ENCODE measurements at places on chromosomes 12 and 14.

DNA sequence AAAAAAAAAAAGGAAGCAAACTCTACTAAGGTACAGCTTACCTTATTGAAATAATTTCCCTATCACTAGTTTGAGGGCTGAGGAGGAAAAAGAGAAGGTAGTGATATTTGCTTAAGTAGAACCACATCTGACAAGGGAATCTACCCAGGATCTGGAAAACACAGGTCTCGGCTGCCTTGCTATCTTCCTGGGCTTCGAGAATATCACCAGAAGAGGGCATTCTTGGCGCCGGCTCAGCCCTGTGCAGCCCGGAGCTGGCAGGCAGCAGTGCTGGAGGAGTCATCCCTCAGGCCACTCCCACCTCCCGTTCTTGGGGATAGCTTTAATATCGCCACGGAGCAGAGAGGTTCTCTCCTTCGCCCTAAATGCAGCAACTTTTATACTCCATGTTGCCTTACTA, 1181.2 kb downstream of the VRK1 start:
- peak; percentile 80 for DNase-seq

DNA sequence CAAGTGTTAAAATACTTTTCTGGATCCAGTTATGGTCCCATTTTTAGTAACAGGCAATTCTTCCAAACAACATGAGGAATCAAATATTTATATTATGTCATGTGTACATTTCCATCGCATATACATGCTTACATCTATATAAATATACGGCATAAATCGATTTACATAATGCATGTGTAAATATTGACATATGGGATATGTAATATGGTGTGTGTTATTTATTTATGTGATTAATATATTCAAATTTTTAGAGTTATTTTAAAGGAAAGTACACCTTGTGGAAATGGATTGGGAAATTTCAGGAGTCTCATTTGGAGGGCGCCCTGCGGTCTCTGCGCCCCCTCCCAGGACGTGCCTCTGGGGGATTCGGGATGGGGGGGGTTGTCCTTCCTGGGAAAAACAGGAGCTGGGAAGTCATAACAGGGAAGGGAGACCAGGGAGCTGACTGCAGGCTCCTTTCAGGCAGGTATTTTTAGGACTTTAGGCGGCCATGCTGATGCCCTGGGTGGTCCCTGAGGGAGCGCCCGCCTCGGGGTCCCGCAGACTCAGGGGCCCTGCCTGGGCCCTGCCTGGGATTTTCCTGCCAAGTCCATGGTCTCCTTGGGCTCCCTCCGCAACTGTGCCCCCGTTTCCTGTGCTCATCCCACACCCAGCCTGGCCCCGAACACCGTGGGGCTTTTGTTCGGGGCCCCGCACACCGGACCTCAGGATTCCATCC, 82.7 kb upstream of the SFSWAP start:
- no peak for DNase-seq

- DNase-seq, result no peak
Observed at GRCh38 chr12:56805355-56805754, 42.2 kb downstream of the HSD17B6 start.

GRCh38 chr12:2355198-2355597, 302.4 kb downstream of the CACNA1C start:
- DNase-seq, result no peak

- peak; percentile 5 for DNase-seq
Observed at GRCh38 chr14:68564826-68565759, 227.8 kb downstream of the ZFP36L1 start.

DNA sequence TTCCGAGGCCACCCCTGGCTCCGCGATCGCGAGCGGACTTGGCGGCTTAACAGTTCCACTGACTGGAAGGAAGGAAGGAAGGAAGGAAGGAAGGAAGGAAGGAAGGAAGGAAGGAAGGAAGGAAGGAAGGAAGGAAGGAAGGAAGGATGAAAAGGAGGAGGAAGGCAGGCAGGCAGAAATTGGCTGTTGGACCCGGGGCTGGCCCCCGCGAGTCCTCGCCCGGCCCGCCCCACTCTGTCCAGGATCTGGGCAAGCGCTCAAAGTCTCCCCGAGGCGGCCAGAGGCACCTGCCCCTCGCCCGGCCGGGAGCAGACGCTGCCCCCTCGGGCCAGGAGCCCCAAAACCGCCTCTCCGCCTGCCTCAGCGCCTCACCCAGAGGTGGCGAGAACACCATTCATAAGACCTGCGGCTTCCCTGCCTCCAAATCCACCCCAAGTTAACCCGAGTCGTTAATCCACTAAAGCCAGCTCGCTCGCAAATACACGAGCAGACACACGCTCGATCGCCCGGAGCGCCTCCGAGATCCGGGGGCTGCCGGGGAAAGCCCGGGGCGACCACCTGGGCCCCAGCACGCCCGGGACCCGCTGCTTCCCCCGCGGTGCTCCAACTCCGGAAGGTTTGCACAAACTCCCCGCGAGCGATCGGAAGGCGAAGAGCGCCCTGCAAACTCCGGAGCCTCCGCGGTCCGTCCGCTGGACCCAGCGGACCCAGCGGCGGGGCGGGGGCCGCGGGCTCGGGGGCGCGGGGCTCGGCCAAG, 844 bp downstream of the DPF3 start:
- peak; percentile 24 for DNase-seq

GRCh38 chr12:121456551-121456950, 56.6 kb downstream of the RNF34 start:
- DNase-seq, result no peak

DNA sequence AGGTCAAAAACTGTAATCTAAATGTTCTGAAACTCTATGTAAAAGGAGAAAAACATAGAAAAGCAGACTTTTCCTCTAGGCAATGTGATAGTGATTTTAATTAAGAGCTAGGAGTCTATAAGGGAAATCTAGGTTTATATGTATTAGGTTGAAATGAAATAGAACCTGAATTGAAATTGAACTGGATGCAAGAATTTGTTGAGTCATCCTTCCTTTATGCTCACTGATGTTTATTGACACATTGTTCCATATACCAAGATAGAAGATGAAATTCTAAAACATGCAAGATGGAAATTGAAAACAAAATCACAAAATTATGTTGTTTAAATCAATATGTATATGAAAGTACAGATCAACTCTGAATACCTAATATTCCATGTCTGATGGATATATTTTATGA, 170.4 kb upstream of the FLRT2 start:
- no peak for DNase-seq

DNA sequence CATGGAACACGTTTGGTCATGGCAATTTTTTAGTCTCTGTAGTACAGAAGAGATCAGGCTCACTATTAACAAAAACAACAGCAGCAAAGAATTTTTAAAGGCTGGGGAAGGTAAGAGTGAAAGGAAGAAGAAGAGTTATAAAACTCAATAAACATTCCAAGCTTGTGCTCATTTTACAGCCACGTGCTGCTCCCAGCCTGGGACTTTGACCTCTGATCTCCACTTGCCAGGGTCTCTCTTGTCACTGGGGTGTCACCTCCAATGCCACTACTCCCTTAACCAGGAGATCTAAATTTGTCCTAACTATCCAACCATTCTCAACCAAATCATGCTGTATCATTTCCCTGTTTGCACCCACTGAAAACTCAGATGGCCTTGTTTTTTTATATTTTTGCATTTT, 605.1 kb downstream of the VRK1 start:
- no peak for DNase-seq

DNA sequence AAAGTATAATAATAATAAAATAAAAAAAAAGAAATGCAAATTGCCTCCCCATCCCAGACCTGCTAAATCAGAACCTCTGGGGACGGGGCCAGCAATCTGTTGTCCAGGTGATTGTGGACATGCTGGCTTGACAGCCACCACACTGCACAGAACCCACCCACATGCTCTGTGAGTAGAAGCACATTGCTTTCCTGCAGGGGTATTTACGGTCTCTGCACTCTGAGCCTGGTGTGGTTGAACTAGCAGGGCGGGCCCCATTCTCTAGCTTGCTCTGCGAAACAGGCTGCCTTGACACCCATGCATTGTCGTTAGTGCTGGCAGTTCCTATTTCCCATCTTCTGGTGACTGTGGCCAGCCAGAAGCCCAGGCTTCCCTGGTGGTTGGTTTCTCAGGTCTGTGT, 24.5 kb downstream of the PRMT8 start:
- no peak for DNase-seq

GRCh38 chr12:94805749-94806529, 155.6 kb upstream of the TMCC3 start:
- no peak for DNase-seq

GRCh38 chr12:27176765-27177164, 67.3 kb upstream of the STK38L start:
- DNase-seq, result no peak

DNA sequence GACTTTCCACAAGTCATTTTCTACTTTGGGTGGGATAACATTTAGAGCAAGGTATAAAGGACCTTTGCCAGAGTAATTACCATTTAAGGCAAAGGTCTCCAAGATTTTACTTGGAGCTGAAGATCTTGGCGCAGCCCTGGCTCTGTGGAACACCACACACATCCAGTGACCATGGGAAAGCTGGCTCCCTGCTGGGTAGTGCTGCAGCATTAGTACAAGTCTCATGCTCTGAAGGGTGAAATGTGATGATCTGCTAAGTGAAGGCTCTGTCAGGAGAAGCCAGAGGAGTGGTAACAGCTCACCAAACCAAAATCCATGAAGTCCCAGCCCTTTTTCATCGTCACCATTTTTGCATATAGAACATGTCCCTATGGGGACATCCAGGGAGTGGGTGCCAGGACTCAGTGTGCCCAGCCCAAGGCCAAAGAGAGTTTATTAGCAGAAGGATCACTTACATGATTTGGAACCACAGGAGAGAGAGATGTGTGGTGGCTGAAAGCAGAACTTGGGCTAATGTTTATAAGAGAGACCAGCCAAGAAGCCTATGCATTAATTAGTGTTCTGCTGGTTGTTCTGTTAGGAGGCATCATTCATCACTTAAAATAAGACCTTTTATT, 110.7 kb downstream of the SLC38A6 start:
- no peak for DNase-seq

- DNase-seq, result no peak
Observed at GRCh38 chr12:107448198-107448597, 237.4 kb upstream of the PWP1 start.

GRCh38 chr14:94374749-94375260, 13.6 kb downstream of the SERPINA1 start:
- no peak for DNase-seq

GRCh38 chr14:58918066-58918738, 270.3 kb upstream of the DAAM1 start:
- DNase-seq, result no peak

DNA sequence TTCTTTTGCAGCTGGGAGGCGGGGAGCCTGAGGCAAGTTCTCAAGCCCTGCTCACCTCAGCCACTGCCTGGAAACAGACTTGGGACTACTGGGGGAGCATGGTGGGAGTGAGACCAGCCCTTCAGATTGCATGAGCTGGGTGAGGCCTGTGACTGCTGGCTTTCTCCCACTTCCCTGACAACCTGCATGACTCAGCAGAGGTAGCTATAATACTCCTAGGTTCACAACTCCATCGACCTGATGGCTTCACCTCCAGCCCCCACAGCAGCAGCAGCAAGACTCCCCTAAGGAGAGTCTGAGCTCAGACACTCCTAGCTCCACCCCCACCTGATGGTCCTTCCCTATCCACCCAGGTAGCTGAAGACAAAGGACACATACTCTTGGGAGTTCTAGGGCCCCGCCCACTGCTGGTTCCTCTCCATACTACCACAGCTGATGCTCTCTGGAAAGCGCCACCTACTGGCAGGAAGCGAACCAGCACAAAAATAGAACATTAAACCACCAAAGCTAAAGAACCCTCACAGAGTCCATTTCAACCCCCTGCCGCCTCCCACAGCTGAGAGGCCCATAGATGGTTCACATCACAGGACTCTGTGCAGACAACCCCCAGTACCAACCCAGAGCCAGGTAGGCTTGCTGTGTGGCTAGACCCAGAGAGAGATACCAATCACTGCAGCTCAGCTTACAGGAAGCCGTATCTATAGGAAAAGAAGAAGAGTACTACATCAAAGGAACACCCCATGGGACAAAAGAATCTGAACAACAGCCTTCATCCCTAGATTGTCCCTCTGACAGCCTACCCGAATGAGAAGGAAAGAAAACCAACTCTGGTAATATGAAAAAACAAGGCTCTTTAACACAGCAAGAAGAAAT, 68.7 kb downstream of the RPAP3 start:
- peak; percentile 44 for DNase-seq

DNA sequence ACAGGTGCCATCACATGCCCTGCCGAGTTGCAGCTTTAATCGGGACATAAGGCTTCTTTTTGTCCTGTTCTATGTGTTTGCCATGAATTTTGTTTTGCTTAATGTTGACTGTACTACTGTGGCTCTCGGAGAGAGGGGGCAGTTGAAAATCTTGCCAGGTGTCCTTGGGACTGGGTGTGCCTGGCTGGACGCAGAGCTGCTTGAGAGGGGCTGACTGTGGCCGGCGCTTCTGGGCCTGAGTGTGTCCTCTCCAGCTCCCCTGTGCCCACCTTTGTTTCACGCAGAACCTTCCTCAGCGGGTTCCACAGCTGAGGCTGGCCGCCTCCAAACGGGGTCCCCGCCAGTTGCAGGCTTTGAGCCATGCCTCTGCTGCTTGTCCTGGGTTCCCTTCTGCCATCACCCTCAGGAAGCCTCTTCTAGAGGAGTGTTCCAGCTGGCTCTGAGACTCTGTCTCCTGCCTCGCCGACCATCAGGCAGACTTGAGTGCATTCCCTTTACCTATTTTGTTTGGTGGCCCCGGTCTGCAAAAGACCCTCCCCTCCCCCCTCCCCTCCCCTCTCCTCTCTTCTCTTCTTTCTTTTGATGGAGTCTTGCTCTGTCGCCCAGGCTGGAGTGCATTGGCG, 49.7 kb downstream of the DDX51 start:
- no peak for DNase-seq

DNA sequence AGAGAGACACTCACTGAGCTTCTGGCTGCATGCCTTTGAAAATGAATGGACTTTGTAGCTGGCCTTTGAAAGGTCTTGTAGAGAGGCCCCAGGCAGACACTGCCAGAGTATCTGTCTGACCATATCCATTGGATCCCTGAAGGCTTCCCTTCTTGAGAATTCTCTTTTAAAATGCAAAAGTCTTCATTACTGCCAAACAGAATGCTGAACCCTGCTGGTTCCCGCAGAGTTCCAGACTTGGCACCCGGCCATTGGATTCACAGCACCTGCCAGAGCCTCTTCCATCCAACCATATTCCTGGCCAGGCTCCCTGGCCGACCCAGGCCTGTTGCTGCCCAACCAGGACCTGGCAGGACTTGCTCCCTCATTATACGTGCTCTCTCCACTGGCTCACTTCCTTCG, 182.5 kb downstream of the GXYLT1 start:
- DNase-seq, result no peak

DNA sequence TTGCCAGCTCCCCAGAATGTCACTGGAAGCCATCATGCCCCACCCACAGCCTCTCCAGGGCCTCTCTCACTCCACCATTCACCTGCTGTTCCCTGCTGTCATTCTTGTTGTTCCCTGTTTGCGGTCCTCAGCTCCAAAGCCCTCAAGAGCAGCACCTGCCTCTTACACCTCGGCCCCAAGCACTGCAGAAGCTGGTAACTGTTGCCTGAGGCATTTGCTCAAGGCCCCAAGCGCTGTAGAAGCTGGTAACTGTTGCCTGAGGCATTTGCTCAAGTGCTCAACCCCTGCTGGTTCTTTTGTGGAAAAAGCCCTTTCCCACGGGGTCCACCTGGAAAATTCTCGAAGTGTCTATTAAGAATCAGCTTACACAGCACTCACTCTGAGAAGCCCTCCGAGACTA, 78.0 kb downstream of the ARL6IP4 start:
- no peak for DNase-seq

All from CD4-positive, alpha-beta T cell treated with Interleukin-21 for 1 hour (primary cell).